Mesenchymal stem cell (in vitro differentiated cells and primary cell): ENCODE measurements at places on chromosomes 3 and 15.

DNA sequence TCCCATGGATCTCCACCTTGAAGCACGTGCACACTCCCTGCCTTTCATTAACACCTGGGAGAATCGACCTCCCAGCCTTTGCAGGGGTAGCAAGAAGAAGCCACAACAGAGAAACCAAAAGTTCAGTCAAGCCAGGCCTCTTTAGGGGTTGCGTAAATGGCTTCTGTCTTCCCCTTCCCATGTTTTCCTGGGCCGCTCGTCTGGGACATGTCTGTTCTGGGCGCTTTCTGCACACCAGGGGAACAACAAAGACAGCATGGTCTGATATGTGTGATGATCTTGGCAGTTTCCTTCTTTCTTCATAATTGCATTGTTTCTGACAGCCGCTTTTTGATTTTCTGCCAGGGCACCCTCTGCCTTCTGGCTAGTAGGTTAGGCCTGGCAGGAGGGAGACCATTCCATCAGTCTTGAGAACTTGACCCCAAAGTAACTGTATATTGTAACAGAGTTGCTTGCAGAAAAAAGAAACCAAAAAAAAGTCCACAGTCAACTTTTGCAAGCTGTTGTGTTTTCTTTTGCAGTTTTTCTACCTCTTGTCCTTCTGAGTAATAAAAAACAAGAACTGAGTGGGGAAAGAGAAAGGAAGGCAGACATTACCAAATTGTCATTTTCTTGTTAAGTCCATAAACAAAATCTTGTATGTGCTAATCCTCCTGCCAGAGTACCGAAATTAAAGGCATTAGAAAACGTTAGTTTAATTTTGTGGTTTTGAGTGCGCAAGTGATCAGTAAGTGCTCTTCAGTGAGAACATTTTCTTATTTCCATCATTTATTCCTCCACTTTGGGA, 56.0 kb upstream of the FURIN start:
- peak; percentile 22 for DNase-seq

GRCh38 chr3:52265387-52265786, 13.1 kb downstream of the WDR82 start:
- no peak for DNase-seq

DNA sequence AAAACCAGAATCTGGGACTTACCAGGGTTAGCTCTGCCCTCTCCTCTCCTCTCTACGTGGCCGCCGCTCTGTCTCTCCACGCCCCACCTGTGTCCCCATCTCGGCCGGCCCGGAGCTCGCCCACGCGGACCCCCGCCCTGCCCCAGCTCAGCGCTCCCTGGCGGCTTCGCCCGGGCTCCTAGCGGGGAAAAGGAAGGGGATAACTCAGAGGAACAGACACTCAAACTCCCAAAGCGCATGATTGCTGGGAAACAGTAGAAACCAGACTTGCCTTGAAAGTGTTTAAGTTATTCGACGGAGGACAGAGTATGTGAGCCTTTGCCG, 5.4 kb downstream of the ISL2 start:
- DNase-seq: no peak

- DNase-seq: peak; percentile 66
Observed at GRCh38 chr3:79040701-79041100, 727.1 kb downstream of the ROBO1 start.

DNA sequence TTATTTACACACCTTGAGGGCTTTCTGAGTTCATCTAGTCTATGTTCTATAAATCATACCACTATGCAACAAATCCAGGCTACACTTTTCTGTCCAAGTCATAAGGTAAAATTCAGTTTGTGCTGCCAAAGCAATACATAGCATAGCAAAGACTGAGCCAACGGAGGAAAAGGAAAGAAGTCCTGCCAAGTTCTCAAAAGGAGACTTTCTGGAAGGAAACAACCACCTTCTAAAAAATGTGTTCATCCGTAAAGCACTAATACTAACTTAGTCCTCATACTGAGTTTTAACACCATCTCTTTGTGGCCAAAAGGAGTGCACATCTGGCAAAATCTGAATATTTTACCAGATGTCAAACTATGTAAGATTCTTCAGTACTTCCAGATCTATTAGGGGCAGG, 620.2 kb downstream of the RBMS3 start:
- DNase-seq: no peak

DNA sequence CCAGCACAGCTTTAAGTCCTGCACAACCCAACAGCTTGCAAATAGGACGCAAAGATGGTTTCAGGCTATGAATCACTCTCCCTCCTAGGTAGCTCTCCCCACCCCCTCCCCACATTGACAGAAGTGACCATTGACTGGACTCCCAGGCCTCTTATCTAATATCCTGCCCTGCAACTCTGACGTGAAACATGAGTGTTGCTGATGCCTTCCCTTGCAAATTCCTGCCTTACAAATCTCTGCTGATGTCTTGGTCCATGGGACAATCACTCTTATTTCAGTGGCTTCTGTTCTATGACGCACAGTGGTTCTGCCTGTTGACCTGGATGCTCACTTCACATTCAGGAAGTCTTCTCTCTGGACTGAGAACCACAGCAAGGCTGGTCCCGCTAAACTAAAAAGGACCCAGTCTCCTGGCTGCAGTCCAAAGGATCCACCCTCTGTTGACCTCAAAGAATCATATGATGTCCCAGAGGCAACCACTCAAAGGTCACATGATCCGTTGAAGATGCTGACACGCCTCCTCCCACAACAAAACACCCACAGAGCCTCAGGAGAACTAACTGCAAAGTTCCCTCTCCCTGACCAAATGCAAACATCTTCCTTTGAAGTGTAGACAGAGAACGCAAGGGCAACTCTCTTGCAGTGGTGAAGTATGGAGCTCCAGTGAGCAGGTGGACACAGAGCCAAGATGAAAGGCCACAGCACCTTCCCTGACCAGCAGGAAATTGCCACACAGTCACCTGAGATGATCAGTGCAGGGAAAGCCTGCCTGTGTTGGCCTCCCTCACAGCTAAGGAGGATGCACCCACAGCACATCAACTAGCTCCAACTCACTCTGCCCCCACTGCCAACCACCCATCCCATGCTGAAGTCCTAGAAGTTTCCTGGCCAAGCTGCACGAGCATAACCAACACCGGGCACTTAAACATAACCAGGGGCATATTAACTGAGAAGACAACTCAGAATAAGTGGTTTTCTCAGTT, 112.3 kb downstream of the ADAMTS17 start:
- no peak for DNase-seq

DNA sequence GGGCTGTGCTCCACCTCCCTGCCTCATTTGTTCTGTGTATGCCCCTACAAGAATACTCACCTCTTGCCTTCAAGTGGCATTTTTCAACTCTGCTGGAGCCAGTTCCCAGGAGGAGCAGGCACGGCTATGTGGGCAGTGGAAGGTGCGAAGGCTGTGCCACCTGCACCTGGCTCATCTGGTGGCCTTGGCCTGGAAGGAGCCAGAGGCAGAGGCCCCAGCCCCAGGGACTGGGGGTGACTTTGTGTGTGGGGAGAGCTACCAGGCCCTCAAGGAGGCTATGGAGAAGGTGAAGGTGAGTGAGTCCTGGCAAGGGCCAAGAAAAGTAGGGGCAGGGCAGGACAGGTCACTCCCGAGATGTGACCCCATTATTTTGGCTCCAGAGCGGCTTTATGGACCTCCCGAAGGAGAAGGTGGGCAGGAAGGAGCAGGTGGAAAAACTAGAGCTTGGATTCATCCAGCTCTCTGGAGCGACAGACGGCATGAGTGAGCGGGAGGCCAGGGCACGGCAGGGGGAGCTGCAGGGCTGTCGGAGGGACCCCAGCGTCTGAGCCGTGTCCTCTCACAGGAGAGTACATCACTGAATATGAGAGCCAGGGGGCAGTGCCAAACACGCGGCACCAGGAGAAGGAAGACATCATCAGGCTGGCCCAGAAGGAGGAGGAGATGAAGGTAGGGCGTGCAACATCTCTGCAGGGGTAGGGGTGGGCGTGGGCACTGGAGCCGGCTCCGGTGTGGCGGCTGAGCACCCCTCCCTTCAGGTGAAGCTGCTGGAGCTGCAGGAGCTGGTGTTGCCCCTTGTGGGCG, 57.3 kb upstream of the UBE2Q2 start:
- DNase-seq: peak; percentile 44

DNA sequence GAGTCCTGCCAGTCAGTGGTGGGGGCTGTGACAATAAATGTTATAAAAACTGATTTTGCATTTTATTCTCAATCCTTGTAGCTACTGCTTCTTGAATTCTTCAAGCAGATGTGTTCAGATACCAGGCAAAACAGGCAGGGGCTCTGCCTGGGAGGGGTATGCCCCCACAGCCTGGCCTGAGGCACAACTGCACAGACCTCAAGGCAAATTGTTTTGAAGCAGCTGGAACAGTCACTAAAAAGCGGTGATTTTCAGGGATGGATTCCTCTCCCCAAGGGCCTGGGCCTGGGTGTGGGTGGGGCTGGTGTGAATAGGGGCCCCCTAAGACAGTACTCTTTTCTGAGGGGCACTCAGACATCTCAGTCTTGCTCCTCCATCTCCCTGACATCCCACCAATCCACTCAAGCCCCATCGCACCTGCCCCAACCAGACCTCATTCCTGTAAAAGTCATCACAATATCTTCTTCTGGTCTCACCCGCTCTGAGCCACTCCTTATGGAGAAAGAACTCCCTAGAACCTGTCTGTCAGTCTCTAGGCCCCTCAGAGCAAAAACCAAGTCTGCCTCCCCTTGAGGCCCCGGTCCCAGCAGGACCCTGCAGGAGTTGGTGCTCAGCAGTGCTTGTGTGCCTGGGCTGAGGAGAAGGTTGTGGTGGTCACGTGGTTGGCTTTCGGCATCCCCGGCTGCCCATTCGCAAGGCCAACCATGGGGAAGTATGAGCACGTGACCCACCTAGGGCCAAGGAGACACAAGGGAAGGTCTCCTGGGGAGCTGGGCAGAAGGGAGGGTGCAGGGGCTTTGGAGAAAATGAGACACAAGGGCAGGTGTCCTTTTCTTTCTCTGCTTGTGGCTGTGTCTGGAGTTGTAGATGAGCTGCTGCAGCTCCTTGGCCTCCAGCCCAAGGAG, 2.9 kb upstream of the PSTPIP1 start:
- no peak for DNase-seq

DNA sequence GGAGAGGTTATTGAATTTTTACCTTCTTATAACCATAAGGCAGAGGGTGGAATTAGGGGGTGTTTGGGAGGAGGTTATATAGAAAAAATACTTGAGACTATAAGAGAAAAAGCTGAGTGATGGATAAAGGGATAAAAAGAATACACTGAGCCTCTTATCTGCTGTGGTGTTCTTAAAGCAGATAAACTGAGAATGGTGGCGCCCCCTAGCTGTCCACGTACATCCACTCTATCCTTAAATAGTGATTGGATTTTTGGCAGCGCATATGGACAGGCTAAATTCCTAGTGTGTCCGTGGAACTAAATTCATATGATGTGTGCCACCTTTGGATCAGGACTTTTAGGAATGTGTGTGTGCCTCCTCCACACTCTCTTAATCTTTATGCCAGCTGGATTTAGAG, 121.1 kb downstream of the OXSM start:
- peak; percentile 6 for DNase-seq
